ENCODE measurements at places on chromosomes 16 and 17.

- no peak for DNase-seq
Measured at GRCh38 chr17:71084219-71084618, 914.9 kb downstream of the KCNJ2 start.

DNA sequence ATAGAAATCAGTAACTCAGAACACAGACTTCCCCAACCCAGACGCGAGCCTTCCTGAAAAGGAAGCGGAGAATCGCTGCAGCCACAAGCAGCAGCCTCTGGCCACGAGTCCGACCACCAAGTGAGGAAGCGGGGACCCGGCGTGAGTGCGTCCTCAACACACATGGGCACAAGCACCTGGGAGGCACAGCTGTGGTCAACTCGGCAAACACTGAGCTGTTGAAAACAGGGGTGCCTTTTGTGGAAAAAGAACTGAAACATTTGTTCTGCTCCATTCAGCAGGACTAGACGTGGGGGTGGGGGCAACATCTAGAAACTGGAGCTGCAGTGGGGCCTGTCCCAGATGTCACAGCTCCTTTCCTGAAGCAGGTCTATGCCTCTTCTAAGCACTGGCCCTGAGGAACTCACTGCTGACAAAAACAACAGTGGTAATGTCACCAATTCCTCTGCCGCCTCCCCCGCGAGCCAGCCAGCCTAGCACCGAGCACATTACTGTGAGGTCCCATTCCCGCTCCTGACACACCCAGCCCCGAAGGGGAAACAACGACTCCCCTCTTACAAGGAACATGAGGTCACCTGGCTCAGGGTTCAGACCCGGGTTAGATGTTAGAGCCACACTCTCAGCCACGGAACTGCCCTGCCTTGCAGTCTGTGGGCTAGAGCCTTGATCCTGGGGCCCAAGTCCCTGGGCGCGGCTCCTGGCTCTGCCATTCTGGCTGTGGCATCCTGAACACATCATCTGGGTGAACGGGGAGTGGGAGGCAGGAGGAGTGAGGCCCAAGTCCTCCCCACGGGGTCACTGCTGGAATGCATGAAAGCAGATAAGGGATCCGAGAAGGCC, 29.0 kb downstream of the KDM8 start:
- no peak for DNase-seq

- DNase-seq, result peak; percentile 83
Measured at GRCh38 chr17:77555741-77556291, 402.7 kb upstream of the TNRC6C start.

DNA sequence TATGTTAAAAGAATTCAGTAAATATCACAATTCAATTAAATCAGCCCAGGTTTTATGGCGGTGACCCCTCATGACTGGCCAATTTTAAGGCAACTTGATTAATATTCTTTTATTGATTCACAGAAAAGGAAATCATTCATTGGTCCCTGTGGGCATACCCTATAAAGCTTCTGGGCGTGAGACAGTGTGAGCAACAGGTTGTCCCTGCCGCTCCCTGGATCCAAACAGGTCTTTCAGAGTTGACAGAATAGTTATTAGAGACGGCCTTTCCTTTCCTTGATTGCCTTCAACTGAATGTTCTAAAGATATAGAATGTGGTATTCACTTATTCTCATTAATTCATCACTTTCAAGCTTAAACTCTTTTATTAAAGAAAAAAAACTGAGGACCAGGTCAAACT, 433.9 kb downstream of the KCNJ2 start:
- DNase-seq, result no peak

DNA sequence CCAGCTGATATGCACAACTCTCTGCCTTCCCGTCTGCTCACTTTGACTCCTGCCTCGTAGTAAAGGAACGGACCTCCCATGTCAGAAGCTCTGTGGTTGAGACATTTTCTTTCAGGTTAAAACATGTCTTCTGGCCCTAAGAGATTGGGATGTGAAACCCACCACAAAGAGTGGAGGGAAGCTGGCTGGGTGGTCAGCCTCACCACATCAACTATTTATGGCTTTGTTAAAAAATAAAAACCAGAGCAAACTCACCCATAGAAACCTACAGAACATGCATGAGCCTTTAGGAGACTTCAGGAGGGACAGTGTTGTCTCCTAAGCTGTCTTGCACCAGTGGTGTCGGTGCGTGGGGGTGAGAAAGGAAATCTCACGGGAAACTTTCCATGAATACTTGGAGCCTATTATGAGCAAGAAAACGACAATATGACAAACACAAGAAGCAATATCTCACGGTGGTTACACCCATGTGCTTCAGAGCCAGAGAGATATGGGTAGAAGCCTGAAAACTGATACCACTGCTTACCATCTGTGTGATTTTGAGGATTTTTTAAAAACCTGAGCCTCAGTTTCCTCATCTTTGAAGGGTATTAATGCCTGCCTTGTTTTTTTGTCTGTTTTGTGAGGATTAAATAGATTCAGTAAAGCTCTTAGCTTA, 61.7 kb upstream of the XYLT1 start:
- DNase-seq, result no peak

DNA sequence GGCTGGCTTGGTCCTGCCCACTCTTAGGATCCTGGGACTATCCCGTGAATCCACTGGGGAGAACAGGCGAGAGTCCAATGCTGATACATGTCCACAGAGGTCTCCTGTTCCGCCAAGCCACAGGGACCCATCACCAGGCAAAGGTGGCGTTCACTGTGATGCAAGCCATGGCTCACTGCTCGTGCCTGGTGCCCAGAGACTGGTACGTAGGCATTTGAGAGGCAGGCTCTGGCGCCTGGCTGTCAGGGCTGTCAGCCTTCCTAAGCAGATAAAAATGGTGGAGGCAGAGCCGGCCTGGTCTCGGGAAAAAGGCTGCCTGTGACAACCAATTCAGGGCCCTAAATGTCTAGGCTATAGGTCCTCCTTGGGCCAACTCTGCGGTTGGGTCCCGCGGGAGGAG, 2329.0 kb downstream of the TP53TG3F start:
- DNase-seq, result no peak

GRCh38 chr17:63705657-63706056, 5.7 kb upstream of the LIMD2 start:
- no peak for DNase-seq

DNA sequence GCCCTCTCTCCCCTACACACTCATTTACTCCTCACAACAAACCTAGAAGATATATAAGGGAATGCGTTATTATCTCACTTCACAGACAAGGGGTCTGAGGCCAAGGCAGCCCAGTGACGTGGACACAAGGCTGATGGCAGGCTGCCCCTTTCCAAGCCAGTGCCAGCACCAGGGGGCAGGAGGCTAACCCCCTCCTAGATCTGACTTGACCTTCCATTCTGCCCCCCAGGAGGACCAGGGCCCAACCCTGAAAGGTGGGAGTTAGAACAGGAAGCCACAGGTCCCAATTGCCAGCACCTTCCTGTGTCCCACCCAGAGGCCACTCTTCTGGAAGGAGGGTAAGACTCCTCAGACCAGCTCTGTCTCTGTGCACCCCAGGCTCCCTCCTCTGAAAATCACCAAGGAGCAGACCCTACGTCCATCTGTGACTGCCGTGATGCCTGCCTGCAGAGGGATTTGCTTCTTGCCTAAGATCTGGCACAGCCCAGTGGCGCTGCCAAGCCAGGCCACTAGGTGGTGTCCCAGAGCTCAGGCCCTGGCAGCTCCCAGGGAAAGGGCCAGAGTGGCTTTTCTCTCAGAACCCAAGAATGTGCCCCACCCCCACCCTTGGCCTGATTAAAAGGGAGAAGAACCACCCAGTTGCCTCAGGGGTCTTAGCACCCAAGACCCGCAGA, 42.4 kb upstream of the MRPS23 start:
- DNase-seq, result peak; percentile 57

DNA sequence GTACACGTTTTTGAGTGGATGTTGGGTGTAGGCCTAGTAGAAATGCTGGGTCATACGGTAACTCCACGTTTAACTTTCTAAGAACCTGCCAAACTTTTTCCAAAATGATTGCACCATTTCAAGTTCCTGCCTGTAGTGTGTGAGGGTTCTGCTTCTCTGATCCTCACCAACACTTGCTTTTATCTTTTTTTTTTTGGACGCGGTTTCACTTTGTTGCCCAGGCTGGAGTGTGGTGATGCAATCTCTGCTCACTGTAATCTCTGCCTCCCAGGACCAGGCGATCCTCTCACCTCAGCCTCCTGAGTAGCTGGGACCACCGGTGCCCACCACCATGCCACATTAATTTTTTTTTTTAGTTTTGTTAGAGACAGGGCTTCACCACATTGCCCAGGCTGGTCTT, 23.5 kb downstream of the ZNF750 start:
- DNase-seq, result no peak

GRCh38 chr17:19250421-19251173, 13.4 kb downstream of the EPN2 start:
- no peak for DNase-seq

Data from NCI-H1092 (cell line).